CD4-positive, alpha-beta memory T cell (primary cell): ENCODE measurements at places on chromosomes 3 and 15. TPM values are rescaled to one million over a fixed set of nuclear protein-coding genes. Genes with fewer than 3 reads are reported as not detected.

GRCh38 chr3:108462899-108463298, 47.5 kb downstream of the MYH15 start:
- no peaks in the 10 kb centered on the region for H3K36me3 ChIP-seq
- H3K4me3 ChIP-seq = no peak overlapping the region
- H3K27ac ChIP-seq = no peak overlapping the region
- H3K4me1 ChIP-seq = no peaks in the 10 kb centered on the region
- H3K27me3 ChIP-seq = no peaks in the 10 kb centered on the region

GRCh38 chr3:43953380-43953779, 262.6 kb downstream of the ABHD5 start:
- no peak overlapping the region for H3K27ac ChIP-seq
- H3K4me1 ChIP-seq = peaks cover 6% of the 10 kb centered on the region
- DNase-seq = no peak
- no peaks in the 10 kb centered on the region for H3K36me3 ChIP-seq
- no peaks in the 10 kb centered on the region for H3K27me3 ChIP-seq

DNA sequence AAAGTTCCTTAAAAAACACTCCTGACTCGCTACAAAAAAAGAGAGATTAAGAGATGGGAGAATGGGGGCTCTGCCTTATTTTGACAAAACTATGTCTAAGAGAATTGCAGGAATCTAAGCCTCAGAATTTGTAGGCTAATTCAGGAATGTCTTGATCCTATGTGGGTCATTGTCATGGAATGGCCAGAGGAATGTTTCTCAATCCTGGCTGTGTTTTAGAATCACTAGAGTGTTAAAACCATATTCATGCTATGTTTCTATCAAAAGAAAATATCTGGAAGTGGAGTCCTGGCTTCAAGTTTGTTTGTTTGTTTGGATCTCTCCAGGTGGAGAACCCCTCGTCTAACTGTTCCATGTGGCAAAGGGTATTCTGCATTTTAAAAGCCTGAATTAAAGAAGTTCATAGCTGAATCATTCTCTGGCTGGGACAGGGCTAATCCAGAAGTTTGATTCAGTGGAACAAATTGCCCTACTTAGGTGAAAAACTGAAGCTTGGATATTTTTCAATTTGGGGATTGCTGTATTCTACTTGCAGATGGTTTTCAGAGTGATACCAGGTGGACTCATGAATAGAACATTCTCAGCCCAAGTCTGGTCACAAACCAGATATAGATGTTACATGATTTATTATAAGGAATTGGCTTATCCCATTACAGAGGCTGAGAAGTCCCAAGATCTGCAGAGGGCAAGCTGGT, 28.2 kb downstream of the GJD2 start:
- no peaks in the 10 kb centered on the region for H3K36me3 ChIP-seq
- peaks cover 7% of the 10 kb centered on the region for H3K27me3 ChIP-seq
- DNase-seq = no peak
- H3K4me1 ChIP-seq = no peaks in the 10 kb centered on the region
- H3K4me3 ChIP-seq = no peak overlapping the region
- H3K27ac ChIP-seq = no peak overlapping the region

PGBD4 gene
- 0.62 TPM for polyA plus RNA-seq

GRCh38 chr3:31469385-31469784, 63.3 kb upstream of the STT3B start:
- no peaks in the 10 kb centered on the region for H3K36me3 ChIP-seq
- H3K4me3 ChIP-seq = no peak overlapping the region
- no peak for DNase-seq
